ENCODE measurements at places on chromosomes 2 and 18.

DNA sequence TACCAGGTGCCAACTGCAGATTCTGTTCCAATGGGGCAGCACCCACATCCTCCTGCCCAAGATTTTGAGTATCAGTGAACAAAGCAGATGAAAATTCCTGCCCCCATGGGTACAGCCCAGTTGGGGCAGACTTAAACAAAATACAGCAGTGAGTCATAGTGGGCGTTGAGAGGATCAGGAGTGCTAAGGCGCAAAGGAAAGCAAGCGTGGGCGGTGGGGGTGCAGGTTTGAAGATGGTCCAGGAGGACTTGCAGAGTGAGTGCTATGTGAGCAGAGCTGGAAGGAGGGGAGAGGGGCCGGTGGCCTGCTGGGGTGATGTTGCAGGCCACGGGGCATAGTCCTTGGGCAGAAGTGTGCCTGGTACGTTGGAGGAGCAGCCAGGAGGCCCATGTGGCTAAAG is 24.7 kb downstream of the STEAP3 start:
- DNase-seq: no peak

GRCh38 chr2:156445296-156446220 is 9.4 kb downstream of the GPD2 start:
- no peak for DNase-seq

GRCh38 chr18:10113121-10114022 is 199.6 kb downstream of the VAPA start:
- DNase-seq: no peak

DNA sequence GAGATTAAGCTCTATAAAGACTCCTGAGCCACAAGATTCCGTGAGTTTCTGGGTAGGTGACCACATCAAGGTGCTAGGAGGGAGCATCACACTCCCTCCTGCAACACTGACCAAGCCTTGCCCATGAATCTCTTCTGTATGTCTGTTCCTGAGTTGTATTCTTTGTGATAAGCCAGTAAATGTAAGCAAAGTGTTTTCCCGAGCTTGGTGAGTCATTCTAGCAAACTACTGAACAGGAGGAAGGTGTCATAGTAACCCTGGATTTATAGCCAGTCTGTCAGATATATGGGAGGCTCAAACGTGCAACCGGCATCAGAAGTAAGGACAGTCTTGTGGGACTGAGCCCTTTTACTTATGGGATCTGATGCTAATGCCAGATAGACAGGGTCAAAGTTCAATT is 346.1 kb upstream of the KYNU start:
- DNase-seq: no peak

GRCh38 chr2:233263045-233263570 is 11.6 kb downstream of the ATG16L1 start:
- no peak for DNase-seq

- no peak for DNase-seq
Observed at GRCh38 chr18:10514082-10514481, 11.7 kb upstream of the NAPG start.

- no peak for DNase-seq
Observed at GRCh38 chr2:47810850-47811249, 27.9 kb downstream of the MSH6 start.

DNA sequence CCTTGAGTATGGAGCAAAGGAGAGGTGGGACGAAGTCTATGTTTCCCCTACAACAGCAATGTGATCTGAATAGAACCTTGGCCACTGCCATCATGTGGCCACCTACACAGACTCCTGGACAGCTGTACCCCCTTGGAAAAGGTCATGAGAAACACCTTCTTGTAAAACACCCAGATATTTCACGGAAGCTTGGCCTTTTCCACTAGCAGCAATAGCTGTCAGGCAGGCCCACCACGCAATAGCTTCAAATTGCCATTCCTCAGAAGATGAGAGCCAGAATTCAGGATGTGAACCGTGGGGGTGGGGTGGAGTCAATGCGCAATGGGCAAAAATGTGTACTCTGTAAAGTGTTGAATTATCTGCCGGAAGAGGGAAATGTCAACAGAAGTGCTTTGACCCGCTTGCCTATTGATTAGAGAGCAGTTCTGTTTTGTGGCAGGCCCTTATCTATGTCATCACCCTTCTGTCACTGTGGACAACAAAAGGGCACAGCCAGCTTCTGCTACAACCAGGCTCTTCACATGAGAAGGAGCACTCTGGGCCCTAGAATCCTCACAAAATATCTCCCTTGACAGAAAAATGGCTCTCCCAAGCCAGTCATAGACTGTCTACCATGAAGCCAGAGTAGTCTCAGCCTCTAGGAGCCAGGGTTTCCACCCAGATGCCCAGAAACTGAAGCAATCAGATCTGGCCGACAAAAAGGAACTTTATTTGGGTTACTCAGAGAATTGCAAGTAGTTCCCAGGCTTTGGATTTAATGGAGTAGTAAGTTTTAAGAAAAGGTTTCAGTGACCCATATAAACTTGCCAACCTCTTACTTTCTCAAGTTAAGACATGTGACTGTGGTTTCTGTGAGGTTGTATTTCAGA is 9.5 kb downstream of the INPP1 start:
- DNase-seq: no peak

- DNase-seq: no peak
Observed at GRCh38 chr2:239129147-239129920, 271.5 kb downstream of the HDAC4 start.

- no peak for DNase-seq
Observed at GRCh38 chr2:191105082-191105481, 45.7 kb downstream of the STAT4 start.

- DNase-seq: no peak
Observed at GRCh38 chr2:28949617-28950305, 31.3 kb upstream of the TOGARAM2 start.

GRCh38 chr18:21270453-21270852 is 28.4 kb downstream of the GREB1L start:
- no peak for DNase-seq

Data from cortex of kidney (tissue), 1 donor.